Right renal cortex interstitium (tissue), 3 donors: ENCODE measurements at places on chromosomes 12 and 14.
A peak's percentile ranks its signal among the peaks of the same experiment; 100 is the strongest.

DNA sequence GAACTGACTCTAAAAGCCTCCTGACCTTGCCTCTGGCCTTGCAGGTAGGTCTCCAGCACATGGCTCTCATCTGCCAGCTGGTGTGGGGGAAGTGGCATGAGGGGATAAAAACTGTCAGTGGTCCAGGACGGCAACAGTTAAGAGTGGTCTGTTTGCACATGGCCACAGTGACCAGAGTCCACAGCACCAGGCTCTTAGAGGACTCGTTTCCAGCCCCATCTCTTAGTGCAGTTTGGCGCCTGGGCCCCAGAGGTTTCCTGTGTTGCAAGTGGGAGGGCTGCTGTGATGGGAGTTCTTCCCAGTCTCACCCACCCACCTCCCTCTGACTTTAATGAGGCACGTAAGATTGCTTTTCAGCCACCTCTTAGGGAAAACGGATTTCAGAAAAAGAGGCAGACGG, 37.0 kb downstream of the APPL2 start:
- no peak for DNase-seq

GRCh38 chr12:113748707-113749432, 217.3 kb downstream of the RBM19 start:
- DNase-seq: no peak

DNA sequence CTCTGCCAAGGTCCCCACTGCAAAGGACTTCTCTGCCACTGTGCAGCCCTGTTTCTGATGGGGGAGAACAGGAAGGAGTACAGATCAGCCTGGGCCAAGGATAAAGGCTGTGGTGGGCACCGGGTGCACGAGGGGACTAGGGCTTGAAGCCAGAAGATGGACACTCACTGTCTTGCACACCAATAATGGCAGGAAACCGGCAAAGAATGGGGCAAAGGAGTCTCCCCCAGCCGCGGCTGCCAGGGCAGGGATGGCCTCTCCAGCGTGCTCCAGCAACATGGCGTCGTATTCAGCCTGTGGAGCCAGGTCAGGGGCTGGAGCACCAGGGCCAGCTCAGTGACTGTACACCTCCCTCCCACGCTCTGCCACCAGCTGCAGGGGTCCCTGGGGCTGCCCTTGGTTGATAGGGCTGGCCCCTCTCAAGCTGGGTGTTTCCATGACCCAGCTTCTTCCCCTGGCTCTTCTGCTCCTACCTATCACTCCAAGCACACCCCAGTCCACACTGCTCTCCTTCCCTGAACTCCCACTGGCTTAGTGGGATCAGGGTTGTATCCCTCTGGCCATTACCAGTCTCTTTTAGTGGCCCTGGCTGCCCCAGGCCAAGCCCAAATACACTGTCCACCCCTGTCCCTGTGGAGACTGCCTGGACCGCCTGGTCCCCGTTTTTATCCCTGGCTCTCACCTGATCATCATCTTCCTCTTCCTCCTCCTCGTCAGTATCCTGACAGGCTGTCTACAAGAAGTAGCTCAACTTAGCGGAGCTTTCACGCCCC, 6.3 kb downstream of the IPO4 start:
- DNase-seq: no peak

DNA sequence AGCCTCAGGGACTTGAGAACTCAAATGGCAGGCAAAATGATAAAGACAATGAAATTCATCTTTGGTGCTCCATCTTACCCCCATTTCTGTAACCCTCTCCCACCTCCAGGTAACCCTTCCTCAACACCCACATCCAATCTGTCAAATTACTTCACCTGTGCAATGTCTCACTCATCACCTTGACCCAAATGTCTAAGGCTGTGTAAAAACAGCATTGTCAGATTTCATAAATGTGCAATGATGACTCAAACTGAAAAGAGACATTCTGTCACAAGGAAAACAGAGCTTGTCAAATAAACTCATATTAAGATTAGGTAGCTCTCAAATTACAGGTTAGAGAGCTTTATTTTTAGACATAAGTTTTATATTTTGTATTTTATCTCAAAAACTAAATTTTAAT, 19.9 kb upstream of the COCH start:
- DNase-seq: no peak

DNA sequence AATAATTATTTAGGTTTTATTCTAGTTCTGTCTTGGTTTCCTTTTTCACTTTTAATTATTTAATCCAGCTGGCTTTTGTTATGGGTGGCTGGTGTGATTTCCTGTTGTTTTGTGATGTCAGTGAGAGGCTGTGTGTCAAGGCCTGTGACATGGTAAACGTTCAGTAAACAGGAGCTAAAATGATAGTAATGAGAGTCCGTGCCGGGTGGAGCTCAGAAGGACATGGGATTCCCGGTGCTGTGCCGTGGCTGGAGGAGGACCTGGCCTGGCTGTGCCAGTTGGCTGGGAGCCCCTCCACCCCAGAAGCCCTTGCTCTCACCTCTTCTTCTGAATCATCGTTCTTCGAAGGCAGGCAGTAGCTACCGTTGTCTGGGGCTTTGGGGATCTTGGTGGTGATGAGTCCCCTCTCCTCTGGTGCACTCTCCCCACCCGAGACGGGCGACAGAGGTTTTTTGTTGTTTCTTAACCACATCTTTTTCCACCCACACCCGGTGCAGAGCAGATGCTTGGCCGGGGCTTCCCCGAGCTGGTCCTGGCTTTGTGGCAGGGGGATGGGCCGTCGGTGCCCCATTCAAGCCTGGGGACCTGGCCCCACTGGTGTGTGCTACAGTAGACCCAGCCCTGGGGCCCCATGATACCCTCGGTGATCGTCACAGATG, 29.1 kb downstream of the SH2B3 start:
- DNase-seq: peak; percentile 35

GRCh38 chr12:68042212-68042699, 53.0 kb downstream of the IFNG-AS1 start:
- no peak for DNase-seq

- no peak for DNase-seq
These were observed 87.7 kb downstream of the STON2 start for GRCh38 chr14:81312289-81312876.

DNA sequence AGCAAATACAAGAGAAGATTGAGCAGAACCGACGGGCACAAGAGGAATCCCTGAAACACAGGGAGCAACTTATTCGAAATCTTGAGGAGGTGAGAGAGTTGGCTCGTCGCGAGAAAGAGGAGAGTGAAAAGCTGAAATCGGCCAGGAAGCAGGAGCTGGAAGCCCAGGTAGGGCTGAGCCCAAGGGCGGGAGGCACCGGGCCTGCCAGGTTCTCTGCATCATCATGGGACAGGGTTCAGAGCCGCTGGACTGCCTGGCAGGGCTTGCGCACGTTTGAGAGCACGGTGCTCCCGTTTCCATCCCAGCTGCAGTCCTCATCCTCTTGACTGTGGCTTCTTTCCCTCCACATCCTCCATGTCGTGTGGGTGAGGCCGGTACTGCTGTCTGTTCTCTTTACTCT, 14.4 kb downstream of the TCHP start:
- no peak for DNase-seq

- DNase-seq: no peak
These were observed 47.4 kb downstream of the NAA25 start for GRCh38 chr12:112061137-112061536.

GRCh38 chr14:93318927-93319326, 13.9 kb downstream of the BTBD7 start:
- no peak for DNase-seq

DNA sequence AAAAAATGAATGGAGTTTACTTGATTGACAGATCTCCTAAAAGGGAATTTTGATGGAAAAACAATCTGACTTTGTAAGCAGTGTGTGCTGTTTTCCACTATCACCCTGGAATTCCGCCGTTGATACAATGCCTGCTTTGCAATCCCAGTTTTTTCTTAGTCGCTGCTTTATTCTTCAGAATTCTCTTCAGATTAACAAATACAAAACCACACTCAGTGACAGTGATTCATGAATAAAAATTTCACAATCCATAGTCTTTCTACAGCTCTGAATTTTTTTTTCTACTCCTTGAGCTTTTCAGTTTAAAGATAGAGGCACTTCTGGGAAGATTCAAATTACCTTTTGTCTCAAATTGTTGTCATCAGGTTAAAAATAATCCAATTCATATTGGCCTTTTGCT, 44.6 kb upstream of the KITLG start:
- DNase-seq: no peak

GRCh38 chr14:94922595-94923239, 152.8 kb upstream of the GSC start:
- no peak for DNase-seq

GRCh38 chr12:87274594-87275245, 754.5 kb downstream of the C12orf50 start:
- no peak for DNase-seq
